ENCODE measurements at places on chromosomes 2 and 18. TPM values are rescaled to one million over a fixed set of nuclear protein-coding genes. Genes with fewer than 3 reads are reported as not detected.

ACADL gene
- 167 TPM for total RNA-seq

LIMS3 gene
- total RNA-seq = 7.1 TPM

COL6A3 gene
- 465 TPM for total RNA-seq

DSC2 gene
- total RNA-seq = 2.1 TPM

CYB5A gene
- 490 TPM for total RNA-seq

CDK5R2 gene
- not detected for total RNA-seq

RGPD4 gene
- not detected for total RNA-seq

AGXT gene
- not detected for total RNA-seq

DNA sequence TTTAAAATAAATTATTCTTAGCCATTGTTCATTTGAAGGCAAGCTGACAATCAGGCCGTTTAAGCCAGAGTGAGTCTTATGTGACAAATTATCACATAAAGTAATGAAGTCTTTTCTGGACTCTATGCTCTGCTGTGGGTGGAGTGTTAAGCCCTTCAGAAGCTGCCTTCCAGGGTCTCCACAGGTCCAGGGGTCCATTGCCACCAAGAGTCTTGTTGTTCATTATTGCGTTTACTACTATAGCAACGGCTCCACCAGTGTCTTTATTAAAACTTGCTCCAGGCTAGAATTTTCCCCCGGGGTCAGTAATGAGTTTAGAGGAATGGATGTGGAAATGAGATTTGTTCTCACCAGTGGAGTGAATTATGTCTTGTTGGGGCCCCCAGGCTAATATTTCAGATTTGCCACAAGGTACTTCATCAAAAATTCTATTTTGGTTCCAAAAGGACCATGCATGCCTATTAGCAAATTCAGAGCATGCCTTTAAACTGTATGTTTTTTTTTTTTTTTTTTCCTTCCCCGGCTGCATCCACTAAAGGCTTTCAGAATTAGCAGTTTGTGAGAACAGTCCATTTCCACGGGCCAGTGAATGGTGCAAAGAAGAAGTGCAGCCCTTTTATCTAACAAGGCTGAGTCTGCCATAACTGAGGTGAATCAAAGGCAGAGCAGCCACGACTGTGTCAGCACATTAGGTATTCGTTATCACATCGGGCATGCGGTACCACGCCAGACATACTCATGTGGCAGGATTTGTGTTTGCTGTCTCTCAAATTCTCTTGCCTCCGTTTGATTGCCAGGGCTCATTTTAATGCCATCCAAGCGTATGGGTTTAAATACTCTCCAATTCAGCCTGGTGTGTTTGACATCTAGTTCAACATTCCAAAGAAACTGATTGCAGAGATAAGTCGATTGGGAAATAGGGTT is 26.2 kb upstream of the LRRTM1 start:
- DNase-seq = no peak
- H3K27me3 ChIP-seq = no peaks in the 10 kb centered on the region
- H3K4me3 ChIP-seq = no peak overlapping the region
- no peaks in the 10 kb centered on the region for H3K36me3 ChIP-seq

GRCh38 chr2:13597176-13597575 is 880.4 kb downstream of the TRIB2 start:
- H3K27me3 ChIP-seq = no peaks in the 10 kb centered on the region
- H3K27ac ChIP-seq = no peak overlapping the region
- no peaks in the 10 kb centered on the region for H3K4me1 ChIP-seq
- H3K36me3 ChIP-seq = no peaks in the 10 kb centered on the region
- no peak for DNase-seq

GRCh38 chr2:3597567-3597966 is 2.7 kb downstream of the COLEC11 start:
- H3K36me3 ChIP-seq = no peaks in the 10 kb centered on the region
- H3K4me1 ChIP-seq = no peaks in the 10 kb centered on the region
- no peak for DNase-seq

GRCh38 chr18:12023375-12023774 is 42.1 kb downstream of the IMPA2 start:
- peaks cover 45% of the 10 kb centered on the region for H3K36me3 ChIP-seq
- DNase-seq = no peak
- H3K27me3 ChIP-seq = no peaks in the 10 kb centered on the region

GRCh38 chr2:238515377-238515776 is 88.7 kb downstream of the ASB1 start:
- no peaks in the 10 kb centered on the region for H3K4me1 ChIP-seq
- DNase-seq = no peak
- no peak overlapping the region for H3K27ac ChIP-seq
- peaks cover 7% of the 10 kb centered on the region for H3K36me3 ChIP-seq
- H3K27me3 ChIP-seq = no peaks in the 10 kb centered on the region

GRCh38 chr2:10063566-10063965 is 16.6 kb downstream of the CYS1 start:
- no peak for DNase-seq
- no peaks in the 10 kb centered on the region for H3K4me1 ChIP-seq
- H3K27ac ChIP-seq = no peak overlapping the region
- H3K36me3 ChIP-seq = peaks cover 8% of the 10 kb centered on the region
- H3K27me3 ChIP-seq = no peaks in the 10 kb centered on the region

DNA sequence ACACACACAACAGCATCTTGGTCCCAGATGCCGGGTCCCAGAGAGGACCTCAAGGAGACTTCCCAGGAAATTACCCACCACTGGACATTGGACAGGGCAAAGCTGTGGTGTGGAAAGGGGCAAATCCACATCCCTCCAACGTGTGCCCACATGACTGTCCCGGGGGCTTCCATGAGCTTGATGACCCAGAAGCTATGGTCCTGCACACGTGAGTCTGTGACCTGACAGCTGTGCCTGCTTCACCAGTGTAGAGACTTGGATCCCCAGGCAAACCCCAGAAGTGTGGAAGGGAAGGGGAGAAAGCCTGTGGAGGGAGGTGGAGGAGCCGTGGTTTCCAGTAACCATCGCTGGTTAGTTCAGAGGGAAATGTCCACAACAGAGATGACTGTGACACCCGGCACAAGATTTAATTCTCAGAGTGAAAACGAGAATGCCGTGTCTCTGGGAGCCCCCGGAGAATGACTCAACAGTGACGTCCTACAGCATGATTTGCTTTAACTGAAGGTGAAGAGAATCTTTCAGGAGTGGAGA is 19.1 kb upstream of the GPR55 start:
- H3K27me3 ChIP-seq = no peaks in the 10 kb centered on the region
- no peak for DNase-seq
- no peaks in the 10 kb centered on the region for H3K4me1 ChIP-seq
- H3K27ac ChIP-seq = no peak overlapping the region
- H3K4me3 ChIP-seq = no peak overlapping the region

GRCh38 chr18:32629292-32629691 is 143.5 kb downstream of the KLHL14 start:
- H3K36me3 ChIP-seq = no peaks in the 10 kb centered on the region
- no peaks in the 10 kb centered on the region for H3K27me3 ChIP-seq
- H3K27ac ChIP-seq = no peak overlapping the region
- no peak for DNase-seq
- no peaks in the 10 kb centered on the region for H3K4me1 ChIP-seq
- no peak overlapping the region for H3K4me3 ChIP-seq

DNA sequence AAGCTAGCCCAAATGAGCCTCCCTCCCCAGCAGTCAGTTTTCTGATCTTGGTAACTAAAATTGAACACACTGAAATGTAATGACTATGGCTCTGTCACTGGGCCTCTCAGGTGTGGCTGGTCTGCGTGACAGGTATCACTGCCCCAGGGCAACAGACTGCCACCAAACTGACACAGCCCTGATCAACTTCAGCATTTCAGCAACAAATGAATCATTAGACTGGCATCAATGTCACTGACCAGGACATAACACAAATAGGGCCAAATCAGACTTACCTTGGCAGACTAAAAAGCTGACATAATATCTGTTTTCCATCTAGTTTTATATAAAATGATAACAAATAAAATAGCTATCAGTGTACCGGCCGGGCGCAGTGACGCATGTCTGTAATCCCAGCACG is 290.8 kb upstream of the CHAC2 start:
- DNase-seq = no peak
- no peak overlapping the region for H3K27ac ChIP-seq
- H3K4me3 ChIP-seq = no peak overlapping the region
- no peaks in the 10 kb centered on the region for H3K4me1 ChIP-seq
- H3K27me3 ChIP-seq = no peaks in the 10 kb centered on the region

DNA sequence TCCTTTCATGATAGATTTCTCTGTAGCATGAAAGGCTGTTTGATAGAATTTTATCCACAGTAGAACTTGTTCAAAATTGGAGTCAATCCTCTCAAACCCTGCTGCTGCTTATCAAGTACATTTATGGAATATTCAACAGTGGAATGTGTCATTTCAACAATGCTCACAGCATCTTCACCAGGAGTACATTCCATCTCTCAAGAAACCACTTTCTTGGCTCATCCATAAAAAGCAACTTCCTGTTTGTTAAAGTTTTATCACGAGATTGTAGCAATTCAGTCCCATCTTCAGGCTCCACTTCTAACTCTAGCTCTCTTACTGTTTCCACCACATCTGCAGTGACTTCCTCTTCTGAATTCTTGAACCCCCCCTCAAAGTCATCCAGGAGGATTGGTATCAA is 29.4 kb downstream of the PDCL3 start:
- H3K27ac ChIP-seq = no peak overlapping the region
- no peak overlapping the region for H3K4me3 ChIP-seq
- no peak for DNase-seq
- H3K27me3 ChIP-seq = no peaks in the 10 kb centered on the region
- no peaks in the 10 kb centered on the region for H3K4me1 ChIP-seq
- H3K36me3 ChIP-seq = no peaks in the 10 kb centered on the region

Data from tibial nerve (tissue), 4 donors.